ENCODE measurements at places on chromosomes 6 and 20. TPM values are rescaled to one million over a fixed set of nuclear protein-coding genes. Genes with fewer than 3 reads are reported as not detected.

TP53TG5 gene
- total RNA-seq = not detected

BPIFB4 gene
- not detected for total RNA-seq

GRCh38 chr6:33877982-33878535 is 74.3 kb upstream of the MLN start:
- DNase-seq = no peak

CCDC170 gene
- 9.4 TPM for total RNA-seq

All from breast epithelium (tissue), 4 donors.